ENCODE measurements at places on chromosomes 13 and 19.
A peak's percentile ranks its signal among the peaks of the same experiment; 100 is the strongest.

GRCh38 chr19:11142528-11143171 lies 12.9 kb downstream of the SPC24 start:
- DNase-seq = no peak

DNA sequence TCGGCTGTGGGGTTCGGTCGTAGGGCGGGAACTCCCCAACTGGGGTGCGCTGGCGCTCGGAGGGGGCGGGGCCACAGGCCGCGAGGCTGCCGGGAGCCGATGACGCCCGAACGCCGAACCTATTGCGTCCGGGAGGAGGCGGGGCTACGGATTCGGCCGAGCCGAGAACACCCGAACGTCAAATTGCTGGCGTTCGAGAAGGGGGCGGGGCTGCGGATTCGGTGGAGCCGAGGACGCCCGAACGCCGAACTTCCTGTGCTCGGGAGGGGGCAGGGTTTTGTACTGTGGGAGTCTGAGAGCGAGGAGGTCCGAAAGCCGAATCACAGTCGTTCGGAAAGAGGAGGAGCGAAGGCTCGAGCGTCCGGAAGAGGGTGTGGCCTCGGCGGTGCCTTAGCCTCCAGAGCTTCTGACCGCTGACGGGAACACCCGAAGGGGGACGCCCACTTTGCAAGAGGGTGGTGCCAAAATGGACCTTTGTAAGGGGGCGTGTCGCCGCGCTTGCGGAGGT lies 551 bp upstream of the TSEN34 start:
- peak; percentile 100 for DNase-seq

DNA sequence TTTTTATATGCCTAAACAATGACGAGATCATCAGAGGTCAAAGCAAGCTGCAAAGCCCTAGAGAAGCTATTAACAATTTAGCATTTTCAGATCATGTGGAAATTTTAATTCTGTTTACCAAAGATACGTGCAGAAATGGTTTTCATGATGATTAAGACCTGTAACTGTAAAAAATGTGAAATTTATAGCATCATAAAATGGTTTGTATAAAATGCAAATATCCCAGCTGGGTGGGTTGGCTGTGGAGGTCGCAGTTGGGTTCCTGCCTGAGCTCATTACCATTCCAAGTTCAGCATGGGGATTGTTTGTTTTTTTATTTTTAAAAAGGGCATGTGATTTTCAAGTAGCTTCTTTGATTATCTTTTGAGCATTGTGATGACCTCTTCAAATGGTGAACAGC lies 47.9 kb upstream of the SIAH3 start:
- DNase-seq = no peak

DNA sequence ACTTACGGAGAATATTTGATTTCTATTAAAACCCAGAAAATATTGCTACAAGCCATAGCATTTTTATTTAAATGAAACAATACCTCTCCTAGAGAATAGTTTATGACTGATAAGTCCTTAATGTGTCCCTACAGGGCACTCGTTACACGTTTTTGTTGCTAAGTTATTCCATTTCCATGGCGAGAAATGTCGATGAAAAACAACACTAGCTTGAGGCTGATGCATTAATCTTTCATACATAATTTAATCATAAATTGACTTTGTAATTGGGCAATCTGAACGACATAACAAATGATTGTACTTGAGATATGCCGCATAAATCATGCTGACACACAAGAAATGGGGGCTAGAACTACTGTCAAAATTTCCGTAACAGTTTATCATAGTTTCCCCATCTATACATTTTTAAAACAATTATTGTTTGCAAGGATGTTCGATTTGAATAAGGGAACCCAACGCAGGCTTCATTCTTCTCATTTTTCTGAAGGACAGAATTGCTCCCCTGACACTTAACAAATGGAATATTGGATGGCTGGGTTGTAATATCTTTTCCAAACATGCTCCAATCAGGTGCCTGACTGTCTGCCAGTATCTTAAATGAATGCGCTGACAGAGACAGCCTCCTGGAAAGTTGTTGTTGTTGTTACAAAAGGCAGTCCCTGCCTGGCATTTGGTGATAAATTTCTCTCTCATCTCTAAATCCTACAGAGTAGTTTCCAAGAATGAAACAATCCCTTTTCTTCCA lies 61.9 kb downstream of the FLT1 start:
- no peak for DNase-seq

DNA sequence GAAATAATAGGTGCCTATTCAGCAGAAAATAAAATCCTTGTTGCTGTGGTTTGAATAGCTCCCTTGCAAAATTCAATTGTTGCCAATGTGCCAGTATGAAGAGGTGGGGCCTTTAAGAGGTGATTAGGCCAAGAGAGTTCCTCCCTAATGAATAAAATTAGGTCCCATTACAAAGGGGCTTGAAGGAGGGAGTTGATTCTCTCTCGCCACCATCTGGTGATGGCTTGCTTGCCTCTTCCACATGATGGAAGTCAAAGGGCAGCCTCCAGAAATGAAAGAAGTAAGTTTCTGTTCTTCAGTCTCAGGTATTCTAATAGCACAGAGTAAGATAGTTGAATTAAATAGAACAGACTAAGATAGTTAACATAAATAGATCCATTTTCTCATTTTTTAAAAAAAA lies 3.0 kb upstream of the EEF1AKMT1 start:
- DNase-seq = no peak

DNA sequence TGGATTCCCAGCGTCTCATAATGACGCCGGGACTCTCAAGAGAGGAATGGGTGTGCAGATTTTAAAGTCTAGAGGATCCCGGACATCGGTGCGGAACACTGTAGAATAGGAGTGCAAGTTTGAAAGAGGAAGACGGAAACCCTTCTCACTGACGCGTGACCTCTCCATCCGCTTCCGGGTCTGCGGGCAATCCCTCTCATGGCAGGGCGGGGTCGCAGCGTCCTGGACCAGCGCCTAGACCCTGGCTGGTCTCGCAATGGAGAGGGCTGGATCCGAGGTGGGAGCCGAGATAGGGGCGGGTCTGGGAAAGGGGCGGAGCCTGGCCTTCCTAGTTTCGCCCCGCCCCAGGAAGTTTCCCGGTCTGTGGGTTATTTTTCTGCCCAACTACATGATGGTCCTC lies 4.6 kb upstream of the ZNF845 start:
- no peak for DNase-seq

DNA sequence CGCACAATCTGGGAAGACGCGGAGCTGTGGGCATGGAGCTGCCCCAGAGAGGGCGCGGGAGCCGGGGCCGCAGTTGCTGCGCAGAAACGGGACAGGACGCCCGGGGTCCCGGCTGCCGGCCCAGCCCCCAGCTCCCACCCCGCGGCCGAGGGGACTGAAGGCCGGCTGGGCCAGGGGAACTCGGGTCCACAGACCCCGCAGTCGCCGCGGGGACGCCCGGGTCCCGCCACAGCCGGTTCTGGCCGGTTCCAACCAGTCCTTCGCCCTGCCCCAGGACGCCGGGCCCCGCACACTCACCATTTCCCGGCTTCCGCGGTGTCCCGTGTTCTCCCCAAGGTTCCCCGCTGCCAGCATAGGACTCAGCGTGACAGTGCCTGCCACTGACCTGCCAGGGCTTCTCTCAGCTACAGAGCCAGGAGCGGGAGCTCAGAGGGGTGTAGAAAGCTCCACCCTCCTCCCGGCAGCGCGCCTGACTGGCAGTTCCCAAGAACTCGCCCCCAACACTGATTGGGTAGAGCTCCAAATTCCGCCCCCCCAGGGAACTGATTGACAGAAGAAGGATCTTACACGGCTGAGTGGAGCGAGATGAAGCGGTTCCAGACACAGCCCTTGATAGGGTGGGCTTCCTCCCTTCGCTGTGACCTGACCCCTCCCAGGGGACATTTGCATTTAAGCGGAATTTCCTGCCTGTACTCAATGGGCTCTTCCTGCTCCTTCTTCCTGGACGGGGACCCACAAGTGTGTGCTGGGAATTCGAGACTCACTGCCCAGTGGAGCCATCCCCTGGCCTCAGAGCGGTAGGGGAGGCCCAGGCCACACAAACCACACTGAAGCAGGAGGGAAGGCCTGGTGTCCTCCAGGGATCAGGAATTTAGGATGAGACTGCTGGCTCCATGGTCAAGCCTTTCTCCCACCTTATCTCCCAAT lies at the start of gene ZNF442:
ZNF442 (minus strand) TSS at position 448 of the 927 bp plus-strand sequence. CDS start 2,052 bp downstream, outside the sequence.
- peak; percentile 82 for DNase-seq

- no peak for DNase-seq
Measured at GRCh38 chr19:8150178-8150865, 930 bp upstream of the FBN3 start.

DNA sequence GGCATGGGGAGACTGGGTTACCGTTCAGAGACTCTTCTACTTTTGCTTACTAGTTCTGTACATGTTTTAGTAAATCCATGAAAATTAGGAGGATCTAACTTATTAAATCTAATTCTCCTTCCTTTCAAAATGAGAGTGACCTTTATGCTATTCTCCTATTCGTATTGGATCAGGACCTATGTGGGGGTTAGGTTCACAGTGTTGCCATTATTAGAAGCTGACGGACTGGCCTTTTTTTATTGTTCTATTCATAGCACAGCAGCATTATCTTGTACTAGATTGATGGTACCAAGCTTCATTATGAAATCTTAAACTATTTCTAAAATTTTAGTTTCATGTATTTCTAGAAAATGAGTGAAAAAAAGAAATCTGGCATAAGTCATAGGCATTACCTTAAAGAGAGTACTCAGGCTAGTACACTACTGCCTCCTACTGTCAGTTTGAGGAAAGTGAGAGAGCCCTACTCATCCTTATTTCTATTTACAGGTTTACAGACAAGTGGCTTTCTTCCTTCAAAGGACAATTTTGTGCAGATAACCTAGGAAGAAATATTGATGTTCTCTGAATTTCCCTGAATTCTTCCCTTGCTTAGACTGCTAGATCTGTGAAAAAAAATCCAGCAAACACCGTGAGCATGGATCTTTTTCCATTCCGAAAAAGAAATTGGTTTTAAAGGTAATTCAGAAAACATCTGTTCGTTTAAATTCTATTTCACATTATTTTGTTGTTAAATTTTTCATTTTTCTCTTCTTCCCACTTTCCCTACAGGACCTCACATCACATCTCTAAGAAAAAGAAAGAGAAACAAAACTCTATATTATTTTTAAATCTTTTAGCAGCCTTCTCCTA lies 485.5 kb downstream of the DIAPH3 start:
- no peak for DNase-seq

- no peak for DNase-seq
Measured at GRCh38 chr13:21434588-21434987, 24.5 kb downstream of the ZDHHC20 start.

- no peak for DNase-seq
Measured at GRCh38 chr13:90968166-90968904, 379.2 kb upstream of the MIR17HG start.

DNA sequence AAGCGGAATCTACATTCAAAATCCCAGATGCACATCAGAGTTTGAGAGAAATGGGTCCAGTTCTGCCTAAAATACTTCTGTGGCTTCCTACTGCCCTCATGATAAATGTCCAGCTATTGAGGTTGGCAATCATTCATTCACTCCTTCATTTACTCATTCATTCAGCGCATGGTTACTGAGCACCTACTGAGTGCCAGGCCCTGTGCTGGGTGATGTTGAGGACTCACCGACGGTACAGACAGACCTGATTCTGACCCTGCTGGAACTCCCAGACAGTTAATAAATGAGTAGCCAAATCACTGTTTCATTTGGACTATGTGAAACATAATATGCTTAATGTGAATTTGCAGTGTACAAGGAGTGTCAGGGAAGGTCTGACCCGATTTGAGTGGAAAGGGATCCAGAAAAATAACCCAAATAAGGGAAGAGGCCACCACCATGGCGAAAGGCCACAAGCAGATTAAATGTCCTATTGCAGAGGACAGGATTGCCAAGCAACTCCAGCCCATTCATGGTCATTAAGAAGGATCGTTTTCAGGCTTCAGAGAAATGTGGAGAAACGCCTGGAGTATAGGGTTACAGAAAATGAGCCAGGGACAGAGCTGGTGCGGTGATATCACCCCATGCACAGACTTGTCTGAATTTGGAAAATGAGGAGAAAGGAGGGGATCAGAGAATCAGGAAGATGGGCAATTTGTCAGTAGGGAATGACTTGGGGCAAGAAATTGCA lies 20.5 kb downstream of the DYRK1B start:
- no peak for DNase-seq

DNA sequence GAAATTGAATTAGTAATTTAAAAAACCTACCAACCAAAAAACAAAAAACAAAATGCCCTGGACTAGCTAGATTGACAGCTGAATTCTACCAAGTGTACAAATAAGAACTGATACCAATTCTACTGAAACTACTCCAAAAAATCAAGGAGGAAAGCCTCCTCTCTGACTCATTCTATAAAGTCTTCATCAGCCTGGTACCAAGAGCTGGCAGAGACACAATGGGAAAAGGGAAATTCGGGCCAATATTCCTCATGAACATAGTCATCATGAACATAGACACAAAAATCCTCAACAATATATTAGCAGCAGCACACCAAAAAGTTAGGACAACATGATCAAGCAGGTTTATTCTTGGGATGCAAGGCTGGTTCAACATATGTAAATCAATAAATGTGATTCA lies 2667.7 kb upstream of the PCDH20 start:
- DNase-seq = no peak

GRCh38 chr19:30202060-30202600 lies 170.1 kb upstream of the ZNF536 start:
- DNase-seq = no peak

DNA sequence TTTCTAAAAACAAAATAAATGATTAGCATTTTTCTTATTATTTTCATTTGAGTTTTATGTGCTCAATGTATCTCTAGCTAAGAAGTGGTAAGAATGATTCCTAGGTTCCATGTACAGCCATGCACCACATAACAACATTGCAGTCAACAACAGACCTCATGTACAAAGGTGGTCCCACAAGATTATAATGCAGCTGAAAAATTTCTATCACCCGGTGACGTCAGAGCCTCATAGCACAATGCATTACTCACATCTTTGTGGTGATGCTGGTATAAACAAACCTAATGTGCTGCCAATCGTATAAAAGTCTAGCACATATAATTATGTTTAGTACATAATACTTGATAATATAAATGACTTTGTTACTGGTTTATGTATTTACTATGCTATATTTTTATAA lies 120.5 kb downstream of the SLC7A1 start:
- no peak for DNase-seq

- DNase-seq = no peak
Measured at GRCh38 chr13:21137696-21138095, 38.7 kb downstream of the SKA3 start.

GRCh38 chr19:11090997-11091702 lies 1.9 kb downstream of the LDLR start:
- no peak for DNase-seq

GRCh38 chr19:35430409-35431144 lies 17.5 kb upstream of the FFAR2 start:
- no peak for DNase-seq

GRCh38 chr13:30466358-30466714 lies 600 bp upstream of the HMGB1 start:
- no peak for DNase-seq

- DNase-seq = no peak
Measured at GRCh38 chr13:96797136-96797535, 197.1 kb downstream of the OXGR1 start.

GRCh38 chr19:20167020-20167644 lies at the start of gene ZNF486:
Gene ZNF486 (plus strand): TSS chr19:20167214. CDS start chr19:20167331, 117 bp downstream.
- peak; percentile 84 for DNase-seq

GRCh38 chr19:16334411-16334810 lies 9.8 kb downstream of the KLF2 start:
- DNase-seq = no peak

Data from stimulated activated CD4-positive, alpha-beta T cell treated with anti-CD3 and anti-CD28 coated beads, Interleukin-2, amount 100 ng/mL, for 4 hours (primary cell).